Activated CD8-positive, alpha-beta T cell treated with anti-CD3 and anti-CD28 coated beads for 36 hours (primary cell): ENCODE measurements at places on chromosomes 11 and 22. TPM values are rescaled to one million over a fixed set of nuclear protein-coding genes. Genes with fewer than 3 reads are reported as not detected.

The TMEM191B gene
- total RNA-seq, result 1.2 TPM

The FOLR3 gene
- not detected for total RNA-seq

- no peak for DNase-seq
Observed at GRCh38 chr22:44775862-44776261, 23.5 kb downstream of the ARHGAP8 start.

DNA sequence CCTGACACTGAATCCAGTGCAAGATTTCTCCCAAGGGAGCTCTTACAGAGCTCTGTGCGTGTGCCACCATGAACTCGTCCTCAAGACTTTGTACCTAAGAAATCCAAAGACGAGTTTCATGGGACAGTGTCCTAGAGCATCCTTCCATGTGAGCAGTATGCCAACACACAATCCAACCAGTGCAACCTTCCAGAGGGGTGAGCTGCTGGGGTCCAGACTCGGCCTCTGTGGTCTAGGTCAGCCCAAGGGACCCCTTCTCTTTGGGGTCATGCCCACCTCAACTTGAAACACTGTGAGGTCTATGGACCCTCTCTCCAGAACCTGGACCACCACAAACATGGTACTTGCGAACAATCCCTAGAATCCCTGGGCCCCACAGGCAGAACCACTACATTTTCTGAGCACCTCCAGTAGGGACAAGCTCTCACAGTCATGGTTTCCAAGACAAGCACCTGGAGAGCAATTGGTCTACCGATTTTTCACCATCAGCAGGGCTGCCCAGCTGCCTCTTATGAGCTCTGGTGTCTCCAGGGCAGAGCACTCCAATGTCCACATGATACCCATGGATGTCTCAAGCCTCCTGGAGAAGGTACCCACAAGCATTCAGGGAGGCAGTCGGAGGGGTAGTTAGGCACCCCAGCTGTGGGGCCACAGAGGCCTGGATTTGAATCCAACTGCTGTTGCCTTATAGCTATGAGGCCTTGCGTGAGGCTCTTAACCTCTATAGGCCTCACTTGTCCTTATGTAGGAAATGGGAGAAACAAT is 7.7 kb downstream of the CHST1 start:
- no peak for DNase-seq

The TST gene
- total RNA-seq, result 1.8 TPM

GRCh38 chr11:123421589-123421988 is 8.5 kb upstream of the GRAMD1B start:
- no peak for DNase-seq

DNA sequence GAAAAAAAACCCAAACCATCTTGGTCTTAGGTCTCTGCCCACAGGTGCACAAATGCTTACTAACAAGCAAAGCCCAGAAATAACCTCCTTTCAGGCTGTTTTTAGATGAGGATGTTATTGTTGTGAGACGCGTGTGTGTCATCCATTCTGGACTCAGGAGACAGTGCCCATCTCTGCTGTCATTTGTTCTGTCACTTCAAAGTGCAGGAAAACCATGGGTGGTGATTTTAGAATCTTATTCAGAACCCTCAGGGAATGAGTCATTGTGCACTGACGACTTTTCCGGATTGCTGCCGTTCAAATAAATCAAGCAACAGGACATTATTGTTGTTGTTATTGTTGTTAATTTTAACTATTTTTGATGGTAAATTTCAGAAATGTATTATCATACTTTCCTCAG is 110.3 kb downstream of the LRRC32 start:
- peak; percentile 5 for DNase-seq

DNA sequence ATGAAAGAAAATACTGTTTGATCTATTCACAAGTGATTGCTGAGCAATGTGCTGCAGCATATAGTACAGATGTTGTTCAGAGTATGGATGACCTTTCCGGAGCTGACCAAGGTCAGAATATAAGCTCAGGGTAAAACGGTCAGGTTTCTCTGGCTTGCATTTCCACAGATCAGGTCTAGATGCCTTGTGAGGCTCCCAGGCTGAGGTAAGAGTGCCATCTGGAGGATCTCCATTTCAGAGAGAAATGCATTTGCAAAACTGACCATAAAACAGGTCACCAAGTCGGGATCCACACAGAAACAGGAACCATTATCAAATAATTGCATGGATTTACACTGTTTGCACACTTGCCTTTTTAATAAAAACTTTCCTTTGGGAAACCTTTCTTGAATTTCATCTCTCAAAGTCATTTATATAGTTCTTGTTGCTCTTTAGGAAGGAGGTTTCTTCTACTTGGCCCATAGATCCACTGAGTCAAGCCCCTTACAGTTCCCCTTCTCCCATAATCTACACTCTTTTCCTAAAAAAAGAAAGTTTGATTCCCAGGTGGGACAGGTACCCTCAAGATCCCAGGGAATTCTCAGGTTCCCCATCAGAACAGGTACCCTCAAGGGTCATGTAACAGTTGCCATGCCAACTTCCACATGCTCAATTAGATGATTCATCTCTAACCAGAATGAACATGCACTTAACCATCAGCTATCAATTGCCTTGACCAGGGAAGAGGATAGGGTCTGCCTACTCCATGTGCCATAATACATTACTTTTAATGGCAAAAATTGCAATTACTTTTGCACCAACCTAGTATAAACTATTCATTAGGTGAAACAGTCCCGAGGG is 25.0 kb upstream of the TMPRSS5 start:
- peak; percentile 10 for DNase-seq

The SLN gene
- not detected for total RNA-seq

- no peak for DNase-seq
Observed at GRCh38 chr22:23121424-23121823, 20.4 kb downstream of the RSPH14 start.

- DNase-seq, result no peak
Observed at GRCh38 chr11:72616655-72617054, 57.6 kb downstream of the PDE2A start.

DNA sequence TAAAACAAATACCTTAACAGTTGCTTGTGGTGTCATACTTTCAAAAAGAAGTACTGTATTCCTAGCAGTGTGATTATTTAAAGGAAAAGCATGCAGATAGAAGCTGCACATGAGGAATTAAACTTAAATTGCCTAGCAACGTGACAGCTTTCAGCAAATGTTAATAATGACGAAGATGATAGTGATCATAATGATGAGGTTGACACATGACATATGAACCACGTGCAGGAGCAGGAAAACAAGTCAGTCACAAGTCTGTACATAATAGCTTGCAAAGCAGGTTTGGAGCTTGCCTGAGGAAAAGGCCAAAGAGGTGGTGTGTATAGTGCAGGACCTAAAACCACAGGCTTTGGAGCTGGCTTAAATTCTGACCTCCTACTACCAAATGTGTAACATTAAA is 30.6 kb upstream of the PIK3C2A start:
- DNase-seq, result no peak

DNA sequence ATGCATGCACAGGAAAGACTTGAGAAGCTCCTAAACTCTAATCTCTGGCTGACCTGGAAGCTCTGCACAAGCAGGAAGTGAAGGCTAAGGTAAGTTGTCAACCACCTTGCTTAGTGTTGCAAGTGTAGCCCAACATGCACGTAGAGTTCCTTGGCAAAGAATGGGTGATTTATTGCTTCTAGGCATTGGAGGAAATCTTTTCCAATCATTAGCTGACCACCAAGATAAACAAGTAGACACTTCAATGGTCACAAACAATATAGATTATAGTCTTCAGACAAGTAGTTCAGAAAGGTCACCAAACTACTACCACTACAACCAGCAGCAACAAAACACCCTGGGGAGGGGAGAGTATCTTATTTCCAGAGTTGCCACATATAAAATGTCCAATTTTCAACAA is 105.6 kb downstream of the STK33 start:
- no peak for DNase-seq

The SLC22A8 gene
- total RNA-seq, result not detected

The PATE4 gene
- not detected for total RNA-seq

The JHY gene
- 1.8 TPM for total RNA-seq

The MIOX gene
- not detected for total RNA-seq

The TSKU gene
- total RNA-seq, result 8.4 TPM

The H19 gene
- not detected for total RNA-seq

DNA sequence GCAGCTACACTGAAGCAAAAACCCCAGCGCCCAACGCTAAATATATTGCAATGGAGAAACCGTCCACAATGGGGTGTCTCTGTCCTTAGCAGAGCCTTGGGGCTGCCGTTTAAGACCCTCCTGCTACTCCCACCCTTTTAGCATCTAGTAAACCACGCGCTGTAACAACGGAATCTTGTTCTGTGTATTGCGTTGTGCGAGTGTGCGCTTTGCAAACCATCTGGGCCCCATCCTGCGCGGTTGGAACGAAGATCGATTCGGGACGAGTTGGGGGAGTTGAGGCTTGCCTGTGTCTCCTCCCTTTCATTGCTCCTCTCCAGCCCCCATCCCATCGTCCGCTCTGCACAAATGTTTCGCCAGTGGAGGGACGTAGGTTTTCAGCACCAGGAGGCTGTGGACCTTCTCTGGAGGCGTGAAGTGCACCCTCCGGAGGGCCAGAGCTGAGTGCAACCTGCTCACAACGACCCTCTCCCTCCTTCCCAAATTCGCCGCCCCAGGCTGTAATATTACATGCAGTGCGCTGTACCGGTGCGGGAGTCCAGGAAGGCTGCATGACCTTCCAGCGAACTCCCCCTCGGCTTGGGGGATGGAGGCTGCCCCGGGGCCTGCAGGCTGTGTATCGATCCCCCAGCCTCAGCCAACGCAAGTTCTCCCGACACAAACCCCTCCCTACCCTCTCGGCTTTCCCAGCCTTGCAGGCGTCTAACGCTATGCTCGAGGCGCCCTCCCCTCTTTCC is 1.6 kb upstream of the KMT2A start:
- peak; percentile 80 for DNase-seq

- peak; percentile 62 for DNase-seq
Observed at GRCh38 chr11:18727479-18728236, 1.7 kb upstream of the IGSF22 start.

DNA sequence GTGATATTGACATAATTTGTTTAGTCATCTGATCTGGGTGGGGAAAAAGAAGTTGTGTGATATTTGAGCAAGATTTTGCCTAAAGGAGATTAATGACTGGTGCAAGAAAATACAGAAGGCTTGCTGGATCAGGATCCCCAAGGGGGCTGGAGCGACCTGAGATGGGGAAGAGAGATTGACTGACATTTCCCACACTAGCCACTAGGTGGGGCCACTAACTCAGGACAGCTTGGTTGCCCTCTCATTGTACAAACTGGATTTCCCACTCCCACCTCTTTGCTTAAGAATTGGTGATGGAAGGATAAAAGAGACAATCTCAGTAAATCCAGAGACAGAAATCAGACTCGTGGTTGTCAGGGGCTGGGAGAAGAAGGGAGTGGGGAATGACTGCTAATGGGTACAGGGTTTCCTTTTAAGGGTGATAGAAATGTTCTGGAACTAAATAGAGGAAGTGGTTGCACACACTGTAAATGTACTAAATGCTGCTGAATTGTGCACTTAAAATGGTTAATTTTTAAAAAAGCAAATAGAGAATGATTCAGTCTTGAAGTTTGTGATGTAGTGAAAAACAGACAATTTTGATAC is 50.7 kb downstream of the CTTN start:
- DNase-seq, result no peak

DNA sequence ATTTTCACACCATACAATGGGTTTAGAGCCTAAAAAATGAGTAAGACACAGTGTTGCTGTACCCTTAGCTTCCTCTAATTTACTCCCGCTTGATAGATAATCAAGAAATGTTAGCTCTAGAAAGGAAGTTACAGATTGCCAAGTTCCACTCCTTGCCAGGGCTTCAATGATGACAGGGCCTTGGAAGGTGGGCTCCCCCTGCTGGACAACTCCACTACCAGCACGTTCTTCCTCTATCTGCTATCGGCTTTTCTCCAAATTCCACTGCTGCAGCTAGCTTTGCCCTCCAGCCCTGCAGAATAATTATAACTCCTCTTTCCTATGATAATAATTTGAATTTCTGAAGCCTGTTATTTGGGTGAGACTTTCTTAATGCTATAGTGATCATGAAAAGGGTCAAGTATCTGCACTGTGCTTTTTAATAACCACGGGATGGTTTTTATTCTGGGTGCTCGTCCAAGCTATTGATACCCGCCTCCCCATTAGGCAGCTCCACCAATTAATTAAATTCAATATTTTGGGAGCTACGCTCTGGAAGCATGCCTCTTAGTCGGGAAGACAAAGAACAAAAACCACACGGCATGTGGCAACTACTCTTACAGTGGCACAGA is 9.0 kb downstream of the SYN3 start:
- DNase-seq, result peak; percentile 74

- peak; percentile 75 for DNase-seq
Observed at GRCh38 chr11:44575288-44575672, 9.8 kb downstream of the CD82 start.

DNA sequence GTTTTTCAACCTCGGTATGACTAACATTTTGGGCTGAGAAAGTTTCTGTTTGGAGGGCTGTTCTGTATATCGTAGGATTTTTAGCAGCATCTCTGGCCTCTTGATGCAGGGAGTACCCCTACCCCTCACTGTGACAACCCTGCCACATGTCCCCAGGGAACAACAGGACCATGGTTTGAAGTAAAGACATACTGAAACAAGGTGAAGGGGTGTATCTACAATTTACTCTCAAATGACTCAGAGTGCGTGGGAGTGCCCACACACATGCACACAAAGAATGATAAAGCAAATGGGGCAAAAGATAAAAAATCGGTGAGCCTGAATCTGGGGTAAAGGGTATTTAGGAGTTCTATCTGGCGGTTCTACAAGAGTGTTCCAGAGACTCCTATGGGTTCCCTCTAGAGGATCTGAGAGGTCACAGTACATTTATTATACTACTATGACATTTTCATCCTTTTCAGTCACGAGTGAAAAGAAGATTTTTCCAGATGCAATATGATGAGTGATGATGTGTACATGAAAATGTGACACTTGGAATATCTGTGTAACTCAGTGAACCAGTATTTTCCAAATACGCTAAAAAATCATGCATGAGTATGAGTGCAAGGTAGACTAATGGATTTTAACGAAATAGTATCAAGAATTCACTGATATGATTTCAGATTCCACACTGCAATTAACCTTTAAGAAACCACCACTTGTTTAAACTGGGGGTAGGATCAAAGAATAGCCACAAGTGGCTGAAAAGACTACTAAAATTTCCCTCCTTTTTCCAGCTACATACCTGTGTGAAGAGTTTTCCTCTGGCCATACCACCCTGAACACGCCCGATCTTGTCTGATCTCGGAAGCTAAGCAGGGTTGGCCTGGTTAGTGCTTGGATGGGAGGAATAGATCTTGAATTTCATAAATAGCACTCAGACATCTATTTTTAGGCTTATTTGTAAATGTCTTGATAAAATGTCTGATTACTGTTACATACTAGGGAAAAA is 56.3 kb upstream of the YPEL1 start:
- DNase-seq, result peak; percentile 78

GRCh38 chr11:115056514-115056913 is 378.2 kb downstream of the NXPE2 start:
- no peak for DNase-seq

- DNase-seq, result no peak
Observed at GRCh38 chr11:64935359-64936081, at the start of gene GPHA2. TSS of gene GPHA2 (minus strand) at chr11:64935893. CDS start at chr11:64935460, 433 bp downstream.

GRCh38 chr11:76471382-76471781 is 26.6 kb downstream of the EMSY start:
- DNase-seq, result no peak

The RNF26 gene
- 30.2 TPM for total RNA-seq

GRCh38 chr11:132054822-132055221 is 684.4 kb downstream of the NTM start:
- DNase-seq, result no peak

GRCh38 chr11:58629857-58630256 is 7.4 kb downstream of the CNTF start:
- peak; percentile 45 for DNase-seq

The MYEOV gene
- not detected for total RNA-seq

The CREB3L1 gene
- not detected for total RNA-seq

The RFPL3 gene
- total RNA-seq, result not detected

The YPEL4 gene
- total RNA-seq, result 0.54 TPM
